ENCODE measurements at places on chromosomes 1 and 21.

GRCh38 chr1:213171711-213172110 is 120.7 kb downstream of the RPS6KC1 start:
- no peak overlapping the region for H3K4me3 ChIP-seq
- no peak overlapping the region for H3K27ac ChIP-seq
- H3K27me3 ChIP-seq = no peaks in the 10 kb centered on the region
- no peaks in the 10 kb centered on the region for H3K36me3 ChIP-seq

DNA sequence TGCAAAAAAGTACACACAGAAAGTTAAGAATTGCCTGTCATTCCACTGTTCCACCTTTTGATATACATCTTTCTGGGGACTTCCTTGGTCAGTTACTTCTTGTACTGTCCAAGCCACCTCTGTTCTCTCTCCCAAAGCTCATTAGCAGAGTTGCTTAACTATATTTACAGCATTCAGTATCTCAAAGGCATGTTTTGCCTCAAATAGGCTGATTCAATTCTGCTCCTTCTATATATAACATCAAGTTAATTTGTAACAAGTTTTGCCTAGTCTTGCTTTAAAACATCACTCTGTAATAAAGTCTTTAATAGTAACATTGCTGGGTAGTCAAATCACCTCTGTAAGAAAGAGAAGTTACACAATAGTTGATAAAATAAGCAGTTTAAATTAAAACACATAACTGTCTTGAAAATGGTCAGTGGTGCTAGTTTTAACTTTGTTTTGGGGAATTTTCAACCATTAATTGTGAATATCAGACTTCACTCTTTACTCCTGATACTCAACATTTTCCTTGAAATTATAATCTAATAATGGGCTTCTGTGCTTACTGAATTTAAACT is 35.7 kb downstream of the EDARADD start:
- DNase-seq = no peak
- H3K4me3 ChIP-seq = no peak overlapping the region
- no peak overlapping the region for H3K27ac ChIP-seq
- no peaks in the 10 kb centered on the region for H3K36me3 ChIP-seq

GRCh38 chr1:180266275-180267210 is 36.5 kb downstream of the LHX4 start:
- H3K36me3 ChIP-seq = no peaks in the 10 kb centered on the region
- H3K4me1 ChIP-seq = peaks cover 10% of the 10 kb centered on the region
- DNase-seq = no peak
- H3K27ac ChIP-seq = no peak overlapping the region
- no peaks in the 10 kb centered on the region for H3K27me3 ChIP-seq
- no peak overlapping the region for H3K4me3 ChIP-seq

DNA sequence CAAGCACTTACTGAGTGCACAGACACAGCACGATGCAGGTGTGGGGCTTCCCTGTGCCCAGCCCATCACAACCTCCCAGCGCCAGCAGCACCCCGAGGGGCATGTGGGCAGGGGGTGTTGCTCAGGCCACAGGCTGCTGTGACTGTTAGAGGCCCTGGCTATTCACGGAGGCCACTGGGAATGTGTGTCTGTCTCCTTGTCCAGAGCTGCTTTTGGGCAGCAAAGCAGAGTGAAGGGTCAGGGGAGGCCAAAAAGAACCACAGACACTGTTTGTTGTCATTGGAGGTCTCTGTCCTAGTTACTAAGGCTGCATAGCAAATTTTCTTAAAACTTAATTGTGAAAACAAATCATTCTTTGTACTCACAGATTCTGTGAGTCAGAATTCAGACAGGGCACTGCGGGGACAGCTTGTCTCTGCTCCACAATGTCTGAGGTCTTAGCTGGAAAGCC is 49.6 kb downstream of the TNFRSF8 start:
- no peaks in the 10 kb centered on the region for H3K36me3 ChIP-seq
- DNase-seq = no peak
- H3K4me1 ChIP-seq = no peaks in the 10 kb centered on the region
- no peaks in the 10 kb centered on the region for H3K27me3 ChIP-seq
- H3K27ac ChIP-seq = peak overlapping the region; percentile 55

GRCh38 chr1:167428395-167428794 is 89.9 kb downstream of the CD247 start:
- H3K4me3 ChIP-seq = no peak overlapping the region
- H3K4me1 ChIP-seq = no peaks in the 10 kb centered on the region
- no peak for DNase-seq
- H3K27me3 ChIP-seq = no peaks in the 10 kb centered on the region
- no peaks in the 10 kb centered on the region for H3K36me3 ChIP-seq

GRCh38 chr21:19785941-19786340 is 1212.3 kb upstream of the NCAM2 start:
- H3K4me3 ChIP-seq = no peak overlapping the region
- DNase-seq = no peak
- no peak overlapping the region for H3K27ac ChIP-seq
- no peaks in the 10 kb centered on the region for H3K27me3 ChIP-seq
- H3K36me3 ChIP-seq = no peaks in the 10 kb centered on the region

GRCh38 chr1:205494115-205494514 is 10.4 kb upstream of the CDK18 start:
- H3K4me3 ChIP-seq = no peak overlapping the region
- H3K36me3 ChIP-seq = no peaks in the 10 kb centered on the region
- H3K4me1 ChIP-seq = no peaks in the 10 kb centered on the region
- H3K27me3 ChIP-seq = no peaks in the 10 kb centered on the region

- H3K36me3 ChIP-seq = peaks cover 1% of the 10 kb centered on the region
- H3K4me1 ChIP-seq = no peaks in the 10 kb centered on the region
- no peaks in the 10 kb centered on the region for H3K27me3 ChIP-seq
- no peak overlapping the region for H3K27ac ChIP-seq
- DNase-seq = no peak
These were observed 2.8 kb upstream of the NES start for GRCh38 chr1:156680056-156680455.

DNA sequence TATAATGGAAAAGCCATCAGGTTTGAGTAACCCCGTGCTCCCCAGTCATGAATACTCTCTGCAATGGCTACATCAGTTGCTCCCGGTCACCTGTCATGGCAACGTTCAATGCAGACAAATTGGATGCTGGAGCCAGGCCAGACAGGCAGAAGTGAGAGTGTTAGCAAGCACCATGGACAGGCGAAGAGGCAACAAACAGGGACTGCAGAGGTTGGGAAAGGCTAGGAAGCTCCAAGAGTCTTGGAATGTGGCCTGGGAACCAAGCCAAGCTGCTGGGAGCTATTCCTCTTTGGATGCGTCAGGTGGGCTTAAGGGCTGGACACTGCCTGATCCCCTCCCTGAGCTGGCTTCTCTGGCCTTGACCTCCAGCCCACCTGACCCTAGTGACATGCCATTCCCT is 102.9 kb downstream of the ACTL8 start:
- H3K36me3 ChIP-seq = no peaks in the 10 kb centered on the region
- no peak for DNase-seq
- H3K27ac ChIP-seq = no peak overlapping the region
- H3K27me3 ChIP-seq = no peaks in the 10 kb centered on the region

- no peak for DNase-seq
- no peaks in the 10 kb centered on the region for H3K27me3 ChIP-seq
- no peak overlapping the region for H3K4me3 ChIP-seq
- no peaks in the 10 kb centered on the region for H3K4me1 ChIP-seq
- no peaks in the 10 kb centered on the region for H3K36me3 ChIP-seq
These were observed 650.1 kb downstream of the KCNT2 start for GRCh38 chr1:195958131-195958530.

DNA sequence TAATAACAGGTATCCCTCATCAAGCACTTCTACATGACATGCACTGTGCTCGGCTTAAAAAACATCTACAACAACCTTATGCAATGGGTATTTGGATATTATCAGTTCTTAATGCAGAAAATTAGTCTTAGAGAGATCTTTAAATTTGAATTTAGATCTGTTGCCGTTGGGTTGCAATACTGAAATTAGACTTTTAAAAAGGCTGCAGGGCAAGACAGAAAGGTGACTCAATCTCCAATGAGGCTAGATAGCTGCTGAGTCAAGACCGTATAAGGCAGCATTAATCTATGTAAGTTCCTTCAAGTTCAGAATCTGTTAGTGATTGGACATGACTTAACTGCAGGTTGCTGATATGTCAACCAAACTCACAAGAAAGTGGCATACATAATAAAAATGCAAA is 37.3 kb downstream of the OLFM3 start:
- no peak for DNase-seq
- no peaks in the 10 kb centered on the region for H3K4me1 ChIP-seq
- no peak overlapping the region for H3K4me3 ChIP-seq
- no peaks in the 10 kb centered on the region for H3K36me3 ChIP-seq

- H3K27me3 ChIP-seq = no peaks in the 10 kb centered on the region
- no peak for DNase-seq
- no peak overlapping the region for H3K27ac ChIP-seq
- H3K36me3 ChIP-seq = no peaks in the 10 kb centered on the region
- H3K4me1 ChIP-seq = no peaks in the 10 kb centered on the region
These were observed 17.8 kb upstream of the CNR2 start for GRCh38 chr1:23930861-23931490.

DNA sequence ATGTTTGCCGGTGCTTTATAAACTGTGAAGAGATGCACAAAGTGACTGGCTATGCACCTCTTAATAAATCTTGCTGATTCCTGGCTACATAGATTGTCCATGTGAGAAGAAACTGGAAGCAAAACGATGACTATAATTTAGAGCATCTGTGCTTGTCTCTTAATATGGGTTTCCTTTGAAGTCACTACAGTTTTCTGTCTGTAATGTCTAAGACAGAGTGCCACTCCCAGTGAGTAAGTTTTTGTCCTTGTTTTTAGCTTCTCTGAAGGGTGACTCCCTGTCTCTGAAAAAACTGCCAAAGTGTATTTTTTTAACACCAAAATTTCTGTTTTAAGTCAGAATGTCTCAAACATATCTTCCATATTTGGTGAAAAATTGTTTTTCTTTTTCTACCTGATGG is 175.1 kb downstream of the FASLG start:
- no peak overlapping the region for H3K4me3 ChIP-seq
- no peak for DNase-seq
- no peak overlapping the region for H3K27ac ChIP-seq

DNA sequence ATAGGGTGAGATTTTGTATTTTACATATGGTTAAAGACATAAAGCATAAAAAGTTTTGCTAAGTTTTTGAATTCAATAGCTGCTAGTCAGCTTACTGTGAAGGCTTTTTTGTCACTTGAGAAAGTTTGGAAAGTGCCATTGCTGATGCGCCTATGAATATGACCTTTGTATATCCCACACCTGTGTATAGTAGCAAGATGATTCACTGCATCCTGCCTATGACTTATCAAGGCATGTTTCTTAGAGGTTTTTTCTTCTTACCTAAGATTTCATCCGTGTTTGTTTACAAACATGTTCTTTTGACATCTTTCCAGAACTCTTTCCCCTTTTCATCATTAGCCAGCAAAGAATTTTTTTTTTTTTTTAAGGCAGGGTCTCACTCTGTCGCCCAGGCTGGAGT is 51.5 kb downstream of the PRKAA2 start:
- H3K4me1 ChIP-seq = no peaks in the 10 kb centered on the region
- H3K27ac ChIP-seq = no peak overlapping the region
- H3K27me3 ChIP-seq = no peaks in the 10 kb centered on the region

GRCh38 chr1:201021630-201022492 is 1.7 kb downstream of the KIF21B start:
- no peak overlapping the region for H3K4me3 ChIP-seq
- peaks cover 40% of the 10 kb centered on the region for H3K4me1 ChIP-seq
- DNase-seq = no peak

GRCh38 chr1:18666317-18666920 is 35.8 kb downstream of the PAX7 start:
- H3K4me1 ChIP-seq = no peaks in the 10 kb centered on the region
- no peaks in the 10 kb centered on the region for H3K27me3 ChIP-seq
- no peak for DNase-seq
- no peaks in the 10 kb centered on the region for H3K36me3 ChIP-seq
- no peak overlapping the region for H3K27ac ChIP-seq
- no peak overlapping the region for H3K4me3 ChIP-seq

GRCh38 chr1:155002464-155003226 is at the start of gene ZBTB7B:
ZBTB7B (plus strand) TSS chr1:155002802; CDS start chr1:155014661, 11,859 bp downstream.
- peaks cover 58% of the 10 kb centered on the region for H3K4me1 ChIP-seq
- peak within 1 kb of the TSS; percentile 92 for H3K4me3 ChIP-seq
- no peaks in the 10 kb centered on the region for H3K27me3 ChIP-seq
- no peak for DNase-seq
- no peaks in the 10 kb centered on the region for H3K36me3 ChIP-seq

Measured in right atrium auricular region (tissue), 2 donors.